Cardiac fibroblast (primary cell): ENCODE measurements at places on chromosomes 6 and 20.

- DNase-seq, result no peak
These were observed 125.2 kb downstream of the KIF6 start for GRCh38 chr6:39599973-39600372.

GRCh38 chr6:163720005-163720404, 305.5 kb downstream of the QKI start:
- no peak for DNase-seq

GRCh38 chr6:16964553-16965499, 137.0 kb upstream of the STMND1 start:
- peak; percentile 69 for DNase-seq

GRCh38 chr6:32337186-32337805, 34.4 kb downstream of the TSBP1 start:
- DNase-seq, result no peak

- no peak for DNase-seq
These were observed 6.5 kb downstream of the BMP5 start for GRCh38 chr6:55868771-55869479.

- peak; percentile 5 for DNase-seq
These were observed 80.2 kb downstream of the AFDN start for GRCh38 chr6:167906899-167907298.

- DNase-seq, result no peak
These were observed 71.6 kb downstream of the KIF6 start for GRCh38 chr6:39653612-39654011.

DNA sequence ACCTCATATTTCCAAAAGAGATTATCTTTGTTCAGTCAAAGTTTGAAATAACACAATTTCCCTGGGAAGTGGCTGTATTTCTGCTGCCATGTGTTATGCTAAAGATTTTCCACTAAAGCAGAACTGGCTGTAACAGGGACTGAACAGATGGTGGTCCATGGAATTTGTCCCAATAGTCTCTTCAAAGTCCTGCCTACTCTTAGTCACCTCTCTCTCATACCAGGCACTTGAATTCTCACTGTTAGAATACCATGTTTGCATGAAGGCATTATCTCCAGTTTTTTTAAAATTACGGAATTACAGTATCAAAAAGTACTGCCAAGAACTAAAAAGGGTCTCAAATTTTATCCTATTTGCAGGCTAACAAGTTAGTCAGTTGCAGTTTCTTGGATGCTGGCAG, 105.0 kb upstream of the HDDC2 start:
- no peak for DNase-seq

- DNase-seq, result no peak
These were observed 7.3 kb downstream of the TMEM181 start for GRCh38 chr6:158567152-158567551.

DNA sequence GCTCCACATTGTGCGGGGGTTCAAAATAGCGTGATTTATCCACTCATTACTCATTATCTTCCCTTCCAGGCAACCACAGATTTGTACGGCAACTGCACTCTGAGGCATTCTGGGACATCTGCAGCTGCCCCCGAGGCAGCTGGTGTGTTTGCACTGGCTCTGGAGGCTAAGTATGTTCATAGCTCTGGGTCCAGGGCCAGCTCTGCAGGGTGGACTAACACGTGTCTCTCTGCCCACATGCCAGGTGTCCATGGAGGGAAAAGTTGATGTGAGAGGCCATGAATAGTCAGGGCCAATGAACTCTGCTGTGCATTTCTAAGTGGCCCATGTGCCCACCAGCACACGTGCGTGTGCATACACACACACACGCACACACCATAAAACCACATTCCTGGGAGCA, 74.9 kb downstream of the BFSP1 start:
- DNase-seq, result no peak

DNA sequence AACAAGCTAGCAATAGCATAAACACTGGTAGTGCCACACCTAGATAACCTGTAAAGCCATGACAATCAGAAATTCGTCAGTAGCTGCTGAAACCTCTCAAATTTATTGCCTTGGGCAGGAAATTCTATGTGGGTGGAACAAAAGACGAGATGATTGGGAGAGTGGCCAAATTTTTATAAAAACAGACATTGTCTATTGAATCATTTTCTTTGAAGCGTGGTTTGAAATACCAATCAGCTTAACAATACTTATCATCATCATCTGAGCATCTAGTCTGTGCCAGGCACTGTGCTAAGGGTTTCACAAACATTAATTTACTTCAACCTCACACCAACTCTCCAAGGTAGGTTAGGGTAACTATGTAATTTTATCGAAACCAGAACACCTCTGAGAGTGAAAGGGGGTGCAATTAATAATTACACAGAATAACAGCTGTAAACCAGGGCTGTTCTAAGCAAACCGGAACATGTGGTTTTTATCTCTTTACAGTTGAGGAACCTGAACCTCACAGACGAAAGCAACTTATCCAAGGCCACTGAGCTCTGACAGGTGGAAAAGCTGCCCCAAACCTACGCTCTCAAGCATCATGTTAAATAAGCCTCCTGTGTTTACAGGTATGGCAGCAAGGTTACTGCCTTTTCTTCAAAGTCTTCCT, 43.4 kb downstream of the NHSL1 start:
- DNase-seq, result peak; percentile 2

- DNase-seq, result peak; percentile 50
These were observed 127.9 kb upstream of the NXT1 start for GRCh38 chr20:23222531-23223200.

- peak; percentile 82 for DNase-seq
These were observed 8.8 kb upstream of the PERP start for GRCh38 chr6:138115877-138116660.

DNA sequence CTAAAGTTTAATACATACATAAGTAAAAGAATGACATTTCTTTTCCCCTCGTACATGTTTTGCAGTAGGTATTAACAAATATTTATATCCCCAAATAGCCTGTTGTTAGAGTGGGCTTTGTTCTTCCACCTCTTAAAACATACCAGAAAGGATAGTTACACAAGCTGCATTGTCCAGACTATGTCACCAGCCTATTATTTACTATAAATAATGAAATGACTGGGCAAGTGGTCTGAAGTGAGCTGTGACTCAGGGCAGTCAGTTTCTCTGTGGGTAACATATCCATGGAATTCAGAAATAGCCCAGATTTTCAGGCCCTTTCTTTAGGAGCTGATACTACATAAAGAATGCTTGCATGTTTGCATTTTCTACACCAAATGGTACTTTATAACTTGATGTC, 60.1 kb downstream of the FUT9 start:
- DNase-seq, result no peak

GRCh38 chr20:56316051-56316450, 42.7 kb upstream of the FAM210B start:
- no peak for DNase-seq

GRCh38 chr6:116779573-116780164, 14.2 kb upstream of the FAM162B start:
- peak; percentile 57 for DNase-seq

DNA sequence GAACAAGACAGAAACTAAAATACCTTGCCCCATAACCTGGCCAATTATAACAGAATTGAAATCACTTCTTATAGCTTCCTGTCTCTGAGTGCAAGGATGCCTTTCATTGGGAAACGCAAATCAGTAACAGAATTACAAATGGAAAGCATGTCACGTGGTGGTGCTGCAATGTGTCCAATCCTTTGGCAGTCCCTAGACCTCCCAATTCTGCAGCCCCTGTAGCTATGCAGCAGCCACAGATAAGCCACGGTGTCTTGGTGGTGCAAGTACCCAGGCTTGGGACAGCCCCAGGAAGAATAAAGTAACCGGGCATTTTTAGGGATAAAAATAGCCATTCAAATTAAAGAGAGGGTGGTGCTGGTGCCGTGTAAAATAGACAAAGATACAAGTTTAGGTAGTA, 134.6 kb upstream of the CCN2 start:
- DNase-seq, result no peak

DNA sequence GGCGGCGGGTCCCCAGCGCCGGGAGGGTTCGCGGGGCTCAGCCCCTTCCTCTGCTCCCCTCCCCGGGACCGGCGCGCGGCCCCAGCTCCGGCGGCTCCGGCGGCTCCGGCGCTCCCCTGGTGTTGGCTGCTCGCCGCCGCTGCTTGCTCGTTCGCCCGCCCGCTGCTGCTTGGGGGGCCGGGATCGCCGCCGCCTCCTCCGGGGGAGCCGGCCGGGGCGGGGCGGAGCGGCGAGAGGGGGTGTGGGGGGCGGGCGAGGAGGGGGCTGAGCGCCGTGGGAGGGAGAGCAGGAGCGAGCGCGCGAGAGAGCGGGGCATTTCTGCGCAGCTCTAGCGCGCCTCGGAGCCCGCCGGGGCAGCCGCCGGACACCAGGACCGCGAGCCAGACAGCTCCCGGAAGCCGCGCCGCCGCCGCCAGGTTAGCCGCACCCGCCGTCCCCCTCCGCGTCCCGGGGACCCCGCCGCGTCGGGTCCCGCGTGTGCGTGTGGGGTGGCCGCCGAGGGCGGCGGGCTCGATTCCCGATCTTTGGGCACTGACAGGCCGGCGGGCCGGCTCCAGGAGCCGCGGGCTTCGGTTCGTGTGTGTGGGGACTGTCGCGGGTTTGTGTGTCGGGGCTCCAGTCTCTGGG, 62.0 kb upstream of the EPB41L1 start:
- DNase-seq, result no peak
